ENCODE measurements at places on chromosomes 12 and 14.
A peak's percentile ranks its signal among the peaks of the same experiment; 100 is the strongest.

DNA sequence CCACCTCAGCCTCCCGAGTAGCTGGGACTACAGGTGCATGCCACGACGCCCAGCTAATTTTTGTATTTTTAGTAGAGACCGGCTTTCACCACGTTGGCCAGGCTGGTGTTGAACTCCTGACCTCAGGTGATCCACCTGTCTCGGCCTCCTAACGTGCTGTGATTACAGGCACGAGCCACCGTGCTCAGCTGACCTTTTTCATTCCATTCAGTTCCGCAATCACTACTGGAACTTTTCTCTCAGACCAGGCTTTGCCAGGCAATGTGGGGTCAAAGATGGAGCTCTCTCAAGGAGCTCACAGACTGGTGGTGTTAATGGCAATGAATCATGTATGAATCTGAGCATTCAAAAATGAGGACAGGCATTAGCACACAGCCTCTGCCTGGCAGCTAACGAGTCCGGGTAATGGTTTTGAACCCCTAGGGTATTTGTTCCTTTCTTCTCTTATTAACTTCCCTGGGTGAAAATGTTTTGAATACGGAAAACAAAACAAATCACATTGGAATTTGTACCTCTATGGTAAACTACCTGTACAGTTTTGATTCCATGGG, 9.4 kb upstream of the TCHP start:
- no peak for DNase-seq

DNA sequence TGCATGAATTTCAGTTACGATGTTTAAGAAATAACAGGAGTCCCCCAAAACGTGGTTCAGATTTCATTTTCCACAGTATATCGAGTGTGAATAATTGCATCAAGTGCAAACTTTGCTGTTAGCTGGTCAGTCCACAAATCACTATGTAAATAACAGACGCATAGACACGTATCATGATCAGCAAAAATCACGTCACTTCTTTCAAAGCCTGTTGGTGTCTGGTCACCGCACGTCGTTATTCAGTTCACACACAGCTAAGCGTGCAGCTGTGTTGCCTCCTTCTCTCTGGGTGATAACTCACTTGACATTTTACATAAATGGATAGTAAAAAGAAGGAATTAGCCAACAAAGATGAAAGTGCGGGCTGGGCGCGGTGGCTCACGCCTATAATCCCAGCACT, 126.8 kb upstream of the MED13L start:
- DNase-seq = no peak

DNA sequence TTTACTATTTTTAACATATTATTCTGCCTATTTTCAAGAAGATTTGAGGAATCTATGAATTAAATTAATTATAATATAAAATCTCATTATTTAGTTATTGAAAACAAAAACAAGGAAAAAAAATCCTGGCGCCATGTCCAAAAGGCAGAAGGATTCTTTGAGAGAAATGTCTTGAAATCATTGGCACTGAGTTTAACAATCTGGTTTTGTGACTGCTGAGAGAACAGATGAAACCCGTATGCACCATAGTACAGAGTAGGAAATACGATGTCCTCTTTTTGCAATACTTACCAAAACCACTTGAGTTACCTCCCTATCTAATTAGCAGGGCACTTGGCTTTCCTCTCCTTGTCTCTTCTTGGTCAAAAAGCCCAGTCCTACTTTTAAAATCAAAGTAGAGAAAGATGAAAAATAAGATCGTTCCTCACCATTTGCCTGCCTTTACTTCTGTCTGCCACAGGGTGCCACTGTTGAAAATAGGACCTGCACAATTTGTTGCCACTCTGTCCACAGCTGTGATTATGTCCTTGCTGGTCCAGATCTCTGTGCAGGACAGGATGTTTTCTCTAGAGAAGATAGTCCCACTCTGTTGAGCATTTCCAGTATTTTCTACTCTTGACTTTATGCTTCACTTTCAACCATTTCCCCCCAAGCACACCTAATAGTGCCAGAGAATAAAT, 179.7 kb downstream of the PDZRN4 start:
- peak; percentile 7 for DNase-seq

GRCh38 chr14:106875503-106875902, 1349.1 kb downstream of the TMEM121 start:
- no peak for DNase-seq

DNA sequence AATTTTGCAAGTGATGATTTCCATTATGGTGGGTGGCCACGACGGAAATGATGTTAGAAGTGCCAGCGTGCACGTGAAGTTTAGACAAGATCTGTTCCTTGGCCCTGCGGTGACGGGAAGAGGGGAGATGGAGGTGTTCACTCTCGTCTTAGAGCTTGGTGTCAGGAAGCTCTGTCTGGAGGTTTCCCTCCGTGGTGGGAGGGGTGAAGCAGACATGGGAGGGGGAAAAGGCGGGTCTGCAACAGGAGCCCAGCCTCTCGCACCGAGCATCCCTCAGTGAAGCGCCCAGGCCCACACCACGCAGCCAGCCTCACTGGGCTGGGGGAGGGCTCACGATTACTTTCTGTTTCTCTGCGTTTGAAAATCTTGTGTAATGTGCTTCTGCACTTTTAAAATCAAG, 26.3 kb downstream of the EML1 start:
- DNase-seq = no peak

DNA sequence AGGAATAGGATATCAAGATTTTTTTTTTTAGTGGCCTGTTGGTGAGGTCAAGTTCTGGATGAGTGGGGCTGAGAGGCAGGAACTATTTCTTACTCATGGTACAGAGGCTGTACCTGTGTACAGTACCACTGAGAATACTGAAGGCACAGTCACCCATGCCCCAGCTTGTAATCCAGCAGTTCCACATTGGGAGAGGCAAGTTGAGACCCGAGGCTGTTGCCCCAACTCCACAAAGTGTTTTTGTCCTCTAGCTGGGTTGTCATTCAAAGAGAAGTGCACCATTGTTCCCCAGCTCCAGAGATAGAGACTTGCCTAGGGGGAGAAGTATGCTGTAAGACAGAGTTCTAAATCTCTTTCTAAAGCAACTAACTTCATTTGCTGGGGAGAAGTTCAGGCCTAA, 38.7 kb downstream of the ARID2 start:
- DNase-seq = no peak

GRCh38 chr14:69928111-69928523, 48.9 kb downstream of the SMOC1 start:
- no peak for DNase-seq

GRCh38 chr12:31589904-31590641, 863 bp downstream of the DENND5B start:
- DNase-seq = peak; percentile 36

GRCh38 chr12:106901276-106901675, 54.4 kb upstream of the TMEM263 start:
- DNase-seq = no peak

GRCh38 chr12:267581-268482, 5.2 kb upstream of the SLC6A13 start:
- DNase-seq = no peak

DNA sequence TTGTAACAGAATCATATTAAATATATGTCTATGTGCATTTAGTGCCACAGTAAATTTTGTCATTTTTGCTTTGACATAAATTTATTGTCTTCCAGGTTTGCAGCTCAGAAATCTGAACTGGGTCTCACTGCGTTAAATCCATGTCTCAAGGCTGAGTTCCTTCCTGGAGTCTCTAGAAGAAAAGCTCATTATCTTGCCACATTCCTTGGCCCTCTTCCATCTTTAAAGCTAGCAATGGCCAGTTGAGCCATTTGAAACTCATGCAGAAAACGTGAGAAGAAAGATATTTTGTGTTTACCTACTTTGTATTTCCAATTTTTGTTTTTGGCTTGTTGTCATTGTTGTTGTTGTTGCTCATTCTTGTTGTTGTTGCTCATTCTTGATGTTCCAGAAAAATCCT, 10.7 kb downstream of the PRH1 start:
- DNase-seq = no peak

DNA sequence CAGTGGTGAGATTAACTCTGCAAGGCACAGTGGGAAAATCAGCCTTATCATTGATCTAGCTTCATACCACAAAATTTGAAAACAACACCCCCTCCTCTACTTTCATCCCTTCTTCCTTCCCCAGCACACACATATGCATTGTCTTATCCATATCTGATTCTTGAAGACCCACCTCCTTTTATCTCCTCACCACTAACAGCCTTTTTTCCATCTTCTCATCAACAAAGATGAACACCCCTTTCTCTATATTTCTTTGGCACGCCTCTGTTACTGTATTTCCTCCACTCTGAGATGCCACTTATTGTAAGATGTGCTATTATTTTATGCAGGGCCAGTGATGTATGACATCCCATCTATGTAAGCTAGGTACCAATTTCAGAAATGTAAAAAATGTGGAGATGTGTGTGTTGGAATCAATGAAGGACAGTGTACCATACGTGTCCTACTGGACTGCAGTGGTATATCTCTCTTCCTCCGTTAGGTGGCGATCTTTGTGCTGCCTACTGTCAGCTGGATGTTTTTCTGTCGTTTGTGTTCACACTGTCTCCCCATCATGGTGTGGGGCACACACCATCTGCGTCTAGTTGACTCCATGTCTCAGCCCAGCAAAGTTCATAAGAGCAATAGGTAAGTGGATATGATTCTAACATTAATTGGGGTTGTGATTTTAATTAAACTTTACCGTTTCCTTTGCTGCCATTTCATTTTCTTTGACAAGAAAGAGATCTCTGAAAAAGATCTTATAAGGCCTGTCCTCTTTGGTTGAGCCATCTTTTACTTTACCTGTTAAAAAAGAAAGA, 24.0 kb downstream of the CCDC38 start:
- DNase-seq = peak; percentile 37

- peak; percentile 19 for DNase-seq
Observed at GRCh38 chr12:126936181-126936851, 1330.7 kb upstream of the TMEM132C start.

DNA sequence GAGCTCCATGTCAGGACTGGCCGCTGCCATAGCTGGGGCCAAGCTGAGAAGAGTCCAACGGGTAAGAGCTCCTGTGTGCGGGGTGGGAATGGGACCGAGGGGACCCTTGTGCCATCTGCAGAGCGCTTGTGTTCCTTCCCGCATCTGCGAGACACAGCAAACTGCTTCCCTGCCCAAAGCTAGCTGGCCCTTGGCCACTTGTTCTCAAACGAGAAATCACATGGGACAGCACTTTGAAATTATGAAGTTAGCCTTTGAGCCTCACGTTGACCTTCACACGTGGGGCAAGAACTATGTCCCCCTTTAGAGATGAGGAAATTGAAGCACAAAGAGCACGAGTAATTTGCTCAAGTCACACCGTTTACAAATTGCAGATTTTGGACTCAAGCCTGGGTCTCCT, 30.8 kb downstream of the DEGS2 start:
- no peak for DNase-seq

DNA sequence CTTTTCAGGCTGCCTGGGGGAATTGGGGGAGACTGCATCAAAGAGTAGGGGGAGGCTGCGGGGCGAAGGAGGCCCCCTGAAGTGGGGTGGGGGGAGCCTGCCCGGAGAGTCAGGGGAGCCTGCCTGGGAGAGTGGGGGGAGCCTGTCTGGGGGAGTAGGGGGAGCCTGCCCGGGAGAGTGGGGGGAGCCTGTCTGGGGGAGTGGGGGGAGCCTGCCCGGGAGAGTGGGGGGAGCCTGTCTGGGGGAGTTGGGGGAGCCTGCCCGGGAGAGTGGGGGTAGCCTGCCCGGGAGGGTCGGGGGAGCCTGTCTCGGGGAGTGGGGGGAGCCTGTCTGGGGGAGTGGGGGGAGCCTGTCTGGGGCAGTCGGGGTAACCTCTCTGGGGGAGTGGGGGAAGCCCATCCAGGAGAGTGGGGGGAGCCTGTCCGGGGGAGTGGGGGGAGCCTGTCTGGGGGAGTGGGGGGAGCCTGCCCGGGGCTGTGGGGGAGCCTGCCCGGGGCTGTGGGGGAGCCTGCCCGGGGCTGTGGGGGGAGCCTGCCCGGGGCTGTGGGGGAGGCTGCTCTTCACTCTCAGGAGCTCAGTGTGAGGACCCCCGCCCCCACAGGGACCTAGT, 6.5 kb upstream of the DEGS2 start:
- no peak for DNase-seq

DNA sequence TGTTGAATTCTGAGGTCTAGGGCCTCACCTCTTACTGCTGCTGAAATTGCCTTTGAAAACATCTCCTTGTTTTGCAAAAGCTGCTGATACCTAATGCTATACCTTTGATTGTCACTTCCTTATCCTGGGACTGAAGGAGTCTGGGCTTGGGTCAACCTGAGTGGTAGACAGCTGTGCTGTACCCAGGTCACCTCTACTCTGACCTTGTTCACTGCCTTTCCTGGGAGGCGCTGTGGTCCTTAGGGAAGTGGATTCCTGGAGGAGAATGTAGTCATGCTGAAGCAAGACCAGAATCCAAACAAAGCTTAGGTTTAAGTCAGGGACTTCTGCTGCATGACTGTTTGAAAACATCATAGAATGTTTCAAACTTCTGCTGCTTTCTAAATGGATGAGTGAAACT, 191.4 kb downstream of the SNAPC1 start:
- no peak for DNase-seq

- DNase-seq = no peak
Observed at GRCh38 chr12:112539221-112539620, 120.5 kb downstream of the PTPN11 start.

- DNase-seq = no peak
Observed at GRCh38 chr14:26935733-26936132, 337.9 kb upstream of the NOVA1 start.

DNA sequence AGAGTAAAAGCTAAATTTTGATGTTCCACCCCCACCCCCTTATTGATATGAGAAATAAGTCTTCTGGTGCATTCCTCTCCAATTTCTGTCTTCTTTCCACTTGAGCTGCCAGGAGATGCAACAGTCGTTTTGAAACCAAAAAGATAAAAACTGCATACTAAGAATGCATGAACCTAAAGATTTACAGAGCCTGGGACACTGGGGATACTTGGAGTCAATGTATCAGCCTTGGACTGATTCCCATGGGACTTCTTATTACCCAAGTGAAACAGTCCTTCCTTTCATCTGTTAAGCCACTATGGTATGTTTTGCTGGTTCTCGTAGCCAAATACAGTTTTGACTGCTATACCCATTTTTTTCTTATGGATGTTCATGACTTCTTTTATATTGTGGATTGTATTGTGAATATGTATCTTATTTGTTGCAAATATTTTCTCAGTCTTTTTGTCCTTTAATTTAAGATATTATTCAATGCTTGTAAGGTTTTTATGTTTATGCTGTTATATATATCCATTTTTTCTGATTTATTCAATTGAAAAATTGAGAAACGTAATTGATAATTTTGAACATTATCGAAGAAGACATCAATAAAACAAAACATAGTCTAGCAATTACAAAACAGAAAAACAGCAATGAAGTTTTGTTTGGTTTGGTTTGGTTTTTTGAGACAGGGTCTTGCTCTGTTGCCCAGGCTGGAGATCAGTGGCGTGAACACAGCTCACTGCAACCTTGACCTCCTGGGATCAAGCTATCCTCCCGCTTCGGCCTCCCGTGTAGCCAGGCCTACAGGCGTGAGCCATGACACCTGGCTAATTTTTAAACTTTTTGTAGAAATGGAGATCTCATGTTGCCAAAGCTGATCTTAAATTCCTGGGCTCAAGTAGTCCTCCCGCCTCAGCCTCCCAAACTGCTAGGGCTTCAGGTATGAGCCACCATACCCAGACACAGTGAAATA, 85.4 kb upstream of the ETV6 start:
- DNase-seq = no peak

- no peak for DNase-seq
Observed at GRCh38 chr14:58981840-58982239, 206.6 kb upstream of the DAAM1 start.

GRCh38 chr12:103978384-103978982, 12.8 kb downstream of the TDG start:
- no peak for DNase-seq

Measured in HCT116 (cell line).